ENCODE measurements at places on chromosomes 1 and 21. TPM values are rescaled to one million over a fixed set of nuclear protein-coding genes. Genes with fewer than 3 reads are reported as not detected.

ARMH1 gene
- total RNA-seq, result 0.67 TPM

GUCA2A gene
- total RNA-seq, result not detected

USP48 gene
- total RNA-seq, result 16.5 TPM

CCDC185 gene
- not detected for total RNA-seq

HSD3B2 gene
- total RNA-seq, result not detected
